Esophagus squamous epithelium (tissue), 5 donors: ENCODE measurements at places on chromosomes 3 and 15. TPM values are rescaled to one million over a fixed set of nuclear protein-coding genes. Genes with fewer than 3 reads are reported as not detected.

- H3K27me3 ChIP-seq, result no peaks in the 10 kb centered on the region
- H3K4me3 ChIP-seq, result no peak overlapping the region
- H3K36me3 ChIP-seq, result peaks cover 62% of the 10 kb centered on the region
- H3K27ac ChIP-seq, result no peak overlapping the region
- DNase-seq, result no peak
Measured at GRCh38 chr3:38254872-38255271, 10.7 kb upstream of the SLC22A13 start.

LRRC15 gene
- total RNA-seq, result not detected

GRCh38 chr3:127043731-127044510 lies 61.0 kb downstream of the PLXNA1 start:
- H3K27ac ChIP-seq, result no peak overlapping the region
- H3K4me1 ChIP-seq, result peaks cover 6% of the 10 kb centered on the region
- H3K36me3 ChIP-seq, result no peaks in the 10 kb centered on the region
- H3K27me3 ChIP-seq, result no peaks in the 10 kb centered on the region
- H3K4me3 ChIP-seq, result no peak overlapping the region

GRCh38 chr3:24837601-24838000 lies 343.0 kb upstream of the THRB start:
- no peaks in the 10 kb centered on the region for H3K36me3 ChIP-seq
- DNase-seq, result no peak
- H3K27me3 ChIP-seq, result no peaks in the 10 kb centered on the region
- no peak overlapping the region for H3K4me3 ChIP-seq
- no peaks in the 10 kb centered on the region for H3K4me1 ChIP-seq

VGLL3 gene
- total RNA-seq, result 6.8 TPM

DNA sequence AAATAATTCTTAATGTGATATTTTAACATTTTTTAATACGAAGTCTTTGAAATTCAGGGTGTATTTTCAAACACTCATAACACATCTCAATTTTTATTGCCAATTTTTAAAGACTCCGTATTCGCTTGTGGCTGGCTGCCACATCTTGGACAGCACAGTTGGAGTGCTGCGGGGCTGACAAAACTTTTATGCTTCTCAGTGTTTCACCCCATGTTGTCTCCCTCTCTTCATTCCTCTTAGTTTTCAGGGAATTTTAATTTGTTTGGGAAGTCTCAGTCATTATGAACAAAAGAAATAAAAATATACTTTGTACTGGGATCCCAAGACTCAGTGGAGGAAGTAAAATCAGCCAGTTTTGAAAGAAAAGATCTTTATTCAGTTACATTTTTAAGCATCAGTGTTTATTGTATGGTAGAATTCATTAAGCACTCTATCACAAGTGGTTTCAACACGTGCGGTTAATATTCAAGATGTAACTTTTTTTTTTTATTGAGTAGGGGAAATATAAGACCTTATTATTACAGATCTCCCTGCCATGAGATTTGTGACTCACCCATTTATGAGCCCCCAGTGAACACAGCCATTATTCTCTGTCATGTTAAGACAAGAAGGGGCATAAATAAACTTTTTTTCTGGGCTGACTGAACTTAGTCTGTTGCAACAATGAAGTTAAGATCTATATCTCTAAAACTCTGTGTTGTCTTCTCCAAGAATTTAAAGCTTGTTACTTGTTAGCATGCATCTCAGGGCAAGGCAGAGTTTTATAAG lies 26.8 kb downstream of the KAT2B start:
- no peaks in the 10 kb centered on the region for H3K36me3 ChIP-seq
- no peaks in the 10 kb centered on the region for H3K27me3 ChIP-seq
- H3K4me3 ChIP-seq, result no peak overlapping the region
- peaks cover 15% of the 10 kb centered on the region for H3K4me1 ChIP-seq
- peak overlapping the region; percentile 75 for H3K27ac ChIP-seq
